ENCODE measurements at places on chromosomes 13 and 19.

GRCh38 chr19:58361900-58362271 is 665 bp downstream of the ZNF497 start:
- DNase-seq = no peak

DNA sequence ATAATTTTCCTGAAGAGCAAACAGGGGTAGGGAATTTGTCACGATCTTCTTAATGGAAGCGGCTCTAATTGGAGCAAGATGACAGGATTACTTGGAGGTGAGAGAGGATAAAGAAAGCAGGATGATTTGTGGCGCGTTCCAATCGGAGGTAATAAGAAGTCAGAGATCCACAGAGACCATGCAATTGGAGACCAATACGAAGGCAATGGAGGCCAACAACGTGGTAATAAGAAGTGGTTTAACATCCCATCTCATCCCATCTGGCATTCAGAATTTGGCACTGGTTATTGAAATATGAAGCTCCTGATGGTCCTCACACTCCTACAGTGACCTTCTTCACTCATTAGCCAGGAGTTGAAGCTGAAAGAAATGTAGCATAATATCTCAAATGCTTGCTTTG is 130.6 kb downstream of the DLEU7 start:
- DNase-seq = no peak

GRCh38 chr19:55549500-55550320 is 4.4 kb upstream of the SBK3 start:
- DNase-seq = no peak

DNA sequence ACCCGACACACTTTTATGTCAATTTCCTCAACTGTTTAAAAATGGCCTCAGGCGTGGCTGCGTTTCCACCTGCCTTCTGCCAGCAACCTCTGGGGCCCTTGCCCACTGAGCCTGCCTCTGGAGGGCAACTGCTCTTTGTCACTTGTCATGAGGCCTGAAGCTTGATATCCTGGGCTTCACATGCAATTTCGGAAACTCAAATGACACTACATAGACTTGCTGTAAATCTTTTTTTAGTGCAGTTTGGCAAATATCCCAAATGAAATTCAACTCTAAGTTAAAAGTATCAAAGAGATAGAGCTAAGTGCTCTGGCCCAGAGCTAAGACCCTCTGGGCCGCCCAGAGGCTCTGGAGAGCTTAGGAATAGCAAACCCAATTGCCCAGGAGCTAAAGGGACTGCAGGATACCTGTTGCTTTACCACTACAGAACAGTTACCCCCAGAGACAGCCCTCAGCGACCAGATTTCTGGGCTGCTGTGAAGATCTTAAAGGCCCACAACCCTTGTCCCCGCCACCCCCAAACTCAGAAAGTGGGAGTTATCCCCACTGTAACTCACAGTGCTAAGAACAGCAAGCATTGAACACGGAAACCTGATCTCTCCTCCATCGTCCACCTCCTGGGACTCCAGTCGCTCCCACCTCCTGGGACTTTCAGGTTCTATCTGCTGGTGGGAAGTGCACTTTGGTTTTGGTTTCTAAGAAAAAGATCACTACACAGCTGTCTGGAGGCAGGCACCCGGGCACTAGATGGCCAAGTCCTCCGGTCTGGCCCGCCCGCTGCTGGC is 19.4 kb downstream of the GJA3 start:
- DNase-seq = no peak

DNA sequence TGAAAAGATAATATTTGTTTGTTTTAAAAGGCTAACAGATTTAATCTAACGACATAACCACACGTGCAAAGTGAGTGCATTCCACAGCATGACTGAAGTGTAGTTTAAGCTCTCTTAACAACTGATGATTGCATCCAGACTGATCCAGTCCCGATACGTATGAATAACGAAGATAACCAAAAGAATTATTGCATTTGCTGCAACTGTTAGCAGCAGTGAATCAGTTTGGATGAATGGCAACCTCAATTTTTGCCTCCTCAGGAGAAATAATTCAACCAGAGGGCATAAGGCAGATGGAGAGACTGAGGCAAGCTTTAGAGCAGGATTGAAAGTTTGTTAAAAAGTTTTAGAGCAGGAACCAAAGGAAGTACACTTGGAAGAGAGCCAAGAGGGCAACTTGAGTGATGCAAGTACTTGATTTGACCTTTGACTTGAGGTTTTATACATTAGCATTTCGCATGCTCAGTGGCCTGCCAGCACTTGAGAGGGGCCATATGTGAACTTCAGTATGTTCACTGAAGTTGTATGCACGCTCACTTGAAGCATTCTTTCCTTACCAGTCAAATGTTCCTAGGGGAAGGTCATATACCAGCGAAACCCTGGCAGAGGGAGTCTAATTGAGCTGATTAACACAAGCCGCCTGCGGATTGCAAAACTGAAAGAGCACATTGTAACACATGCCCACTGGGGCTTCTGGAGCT is 835.0 kb upstream of the PCDH20 start:
- DNase-seq = no peak

DNA sequence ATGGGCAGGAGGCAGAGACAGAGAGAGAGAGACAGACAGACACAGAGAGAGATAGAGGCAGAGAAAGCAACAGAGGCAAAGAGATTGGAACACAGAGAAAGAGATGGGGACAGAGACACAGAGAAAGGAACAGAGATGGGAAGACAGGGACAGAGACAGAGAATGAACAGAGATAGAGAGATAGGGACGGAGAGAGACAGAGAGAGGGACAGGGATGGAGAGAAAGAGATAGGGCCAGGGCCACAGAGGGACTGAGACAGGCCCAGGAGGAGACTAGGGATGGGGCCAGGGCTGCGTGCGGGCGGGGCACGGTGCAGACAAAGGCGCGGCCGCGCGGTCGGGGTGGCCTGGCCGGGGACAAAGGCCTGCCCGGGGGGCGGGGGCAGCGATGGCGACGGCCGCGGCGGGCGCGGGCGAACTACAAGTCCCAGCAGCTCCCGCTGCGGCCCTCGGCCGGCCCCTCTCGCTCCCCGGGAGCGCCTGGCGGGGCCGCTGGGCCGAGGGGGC is at the start of gene ZNF358:
Gene ZNF358 (plus strand): TSS at position 459 of the 507 bp plus-strand sequence. CDS start 3,140 bp downstream, outside the sequence.
- peak; percentile 80 for DNase-seq

- peak; percentile 61 for DNase-seq
Observed at GRCh38 chr19:35044317-35045117, 3.0 kb downstream of the HPN start.

DNA sequence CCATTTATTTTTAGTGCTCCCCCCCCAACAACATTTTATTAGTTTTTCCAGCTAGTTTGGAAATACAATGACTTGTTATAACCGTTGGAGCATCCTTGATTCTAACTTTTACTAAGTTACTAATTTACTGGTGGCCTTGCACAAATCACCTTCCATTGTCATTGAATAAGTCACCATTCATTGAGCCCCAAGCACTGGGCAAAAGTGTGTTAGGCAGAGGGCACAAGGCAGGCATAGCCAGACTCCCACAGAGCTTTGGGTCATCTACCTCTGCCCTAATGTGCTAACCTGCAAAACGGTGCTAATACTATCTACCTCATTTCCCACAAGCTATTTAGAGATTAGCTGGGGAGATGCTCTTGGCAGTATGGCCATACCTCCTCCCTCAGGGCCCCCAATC is 86.8 kb upstream of the RNF113B start:
- DNase-seq = no peak

DNA sequence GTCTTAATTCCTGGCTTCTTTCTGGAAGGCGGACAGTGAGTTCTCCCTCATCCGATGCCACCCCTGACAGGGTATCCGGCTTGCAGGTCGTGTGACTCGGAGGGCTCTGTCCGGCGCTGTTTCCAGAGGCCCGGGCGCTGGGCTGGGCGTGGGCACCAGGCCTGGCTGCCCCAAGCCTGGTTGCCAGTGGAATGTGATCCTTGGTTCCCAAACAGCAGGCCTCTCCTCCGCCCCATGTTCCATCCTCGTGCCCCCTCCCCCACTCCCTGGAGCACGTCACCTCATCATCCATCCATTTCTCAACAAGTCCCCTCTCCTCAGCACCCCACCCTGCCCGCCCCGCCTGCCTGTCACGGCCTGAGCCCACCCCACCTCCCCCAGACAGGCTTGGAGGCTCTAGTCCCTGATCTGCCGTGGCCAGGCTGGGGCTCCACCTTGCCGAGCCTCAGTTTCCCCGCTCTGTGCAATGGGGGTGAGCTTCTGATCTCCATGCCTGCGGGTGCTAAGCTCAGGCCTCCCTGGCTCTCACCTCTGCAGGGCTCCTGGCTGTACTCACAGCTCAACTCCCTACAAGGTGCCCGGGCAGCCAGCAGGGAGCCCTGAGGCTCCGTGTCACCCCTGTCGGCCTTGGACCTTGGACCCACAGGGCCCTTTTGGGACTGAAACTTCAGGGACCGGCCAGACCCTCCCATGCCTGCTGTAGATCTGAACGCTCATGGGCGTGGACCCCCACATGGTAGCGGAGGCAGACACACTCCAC is 2.3 kb downstream of the TBXA2R start:
- no peak for DNase-seq

- no peak for DNase-seq
Observed at GRCh38 chr13:67296511-67296910, 66.4 kb upstream of the PCDH9 start.

DNA sequence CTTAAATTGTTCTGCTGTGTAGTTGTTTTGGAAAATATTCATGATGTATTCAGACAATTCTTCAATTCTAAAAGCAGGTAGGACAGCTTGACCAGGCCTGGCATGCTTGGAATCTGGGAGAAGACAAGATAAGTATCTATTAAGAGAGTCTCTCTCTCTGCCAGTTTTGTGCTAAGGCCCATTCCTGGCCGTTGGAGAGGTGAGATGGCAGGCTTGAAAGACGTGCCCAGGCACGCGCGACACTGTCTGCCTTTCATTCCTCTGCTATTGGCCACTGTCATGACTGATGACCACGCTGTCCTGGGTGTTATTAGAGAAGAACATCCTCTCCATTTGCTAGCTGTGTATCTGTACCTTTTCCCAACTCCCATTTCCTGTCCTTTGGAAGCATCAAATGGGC is 90.3 kb downstream of the LHFPL6 start:
- no peak for DNase-seq

- no peak for DNase-seq
Observed at GRCh38 chr13:102172406-102172805, 229.4 kb downstream of the FGF14 start.

DNA sequence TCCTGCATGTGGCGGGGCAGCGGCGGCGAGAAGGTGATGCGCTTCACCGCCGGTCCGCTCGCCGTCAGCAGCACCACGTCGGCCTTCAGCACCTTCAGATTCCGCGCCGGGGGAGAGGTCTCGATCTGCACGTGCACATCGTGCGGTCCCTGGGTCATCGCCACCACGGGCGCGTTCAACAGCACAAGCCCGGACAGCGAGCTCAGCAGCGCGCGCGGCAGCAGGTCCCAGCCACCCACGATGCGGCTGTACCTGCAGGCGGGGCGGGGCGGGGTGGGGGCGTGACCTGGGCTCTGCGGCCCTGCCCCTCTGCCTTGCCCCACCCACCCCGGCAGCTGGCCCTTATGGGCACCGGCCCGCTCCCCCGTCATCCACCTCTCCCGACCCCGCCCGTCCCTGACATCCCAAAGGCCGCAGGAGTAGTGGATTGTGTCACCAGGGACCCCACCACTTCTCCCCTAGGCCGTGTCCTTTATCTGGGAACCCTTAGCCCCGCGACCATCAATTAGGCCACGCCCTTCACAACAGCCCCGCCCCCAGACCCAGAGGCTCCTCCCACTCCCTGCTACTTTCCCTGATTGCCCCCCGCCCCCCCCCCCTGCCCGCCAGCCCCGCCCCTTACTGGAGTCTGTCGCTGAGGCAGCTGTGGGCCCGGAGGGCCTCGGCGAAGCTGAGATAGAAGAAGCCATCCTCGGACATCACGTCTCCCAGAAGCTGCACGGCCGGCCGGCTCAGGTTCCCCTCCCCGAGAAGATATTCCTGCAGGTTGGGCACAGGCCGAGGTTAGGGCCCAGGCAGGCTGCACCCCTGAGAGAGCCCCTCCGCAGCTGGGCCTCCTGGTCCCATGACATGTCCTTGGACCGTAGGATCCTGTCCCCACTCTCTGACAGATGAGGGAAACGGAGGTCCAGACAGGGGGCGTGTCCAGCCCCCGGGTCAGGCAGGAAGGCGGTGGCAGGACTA is 6.1 kb downstream of the IL4I1 start:
- no peak for DNase-seq

- DNase-seq = no peak
Observed at GRCh38 chr13:113400621-113401451, 36.9 kb upstream of the GRTP1 start.

GRCh38 chr13:63190219-63190618 is 1774.6 kb upstream of the PCDH20 start:
- DNase-seq = no peak

GRCh38 chr13:68107667-68108066 is 877.5 kb upstream of the PCDH9 start:
- no peak for DNase-seq

GRCh38 chr19:35304036-35304435 is 12.1 kb downstream of the MAG start:
- no peak for DNase-seq

- no peak for DNase-seq
Observed at GRCh38 chr19:35911173-35911572, 3.1 kb upstream of the TYROBP start.

DNA sequence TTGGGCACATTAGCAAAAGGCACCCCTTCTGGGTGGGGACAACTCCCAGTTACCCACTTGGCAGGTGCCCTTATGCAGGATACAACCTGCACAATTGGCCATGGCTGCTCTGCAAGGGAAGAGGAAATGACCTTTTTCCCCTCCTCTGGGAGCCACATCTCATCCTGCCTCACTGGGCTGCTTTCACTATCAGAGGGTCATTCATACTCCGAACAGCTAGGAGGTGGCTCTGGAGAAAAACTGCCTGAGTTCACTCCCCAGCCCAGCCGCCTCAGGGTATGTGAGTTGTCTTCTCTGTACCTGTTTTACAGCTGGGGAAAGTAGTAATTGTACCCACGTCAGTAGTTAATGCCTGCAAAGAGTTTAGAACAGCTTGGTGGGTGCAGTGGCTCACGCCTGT is 7.1 kb upstream of the ACTN4 start:
- DNase-seq = no peak

- DNase-seq = peak; percentile 22
Observed at GRCh38 chr13:95494082-95494681, 58.3 kb upstream of the CLDN10 start.

DNA sequence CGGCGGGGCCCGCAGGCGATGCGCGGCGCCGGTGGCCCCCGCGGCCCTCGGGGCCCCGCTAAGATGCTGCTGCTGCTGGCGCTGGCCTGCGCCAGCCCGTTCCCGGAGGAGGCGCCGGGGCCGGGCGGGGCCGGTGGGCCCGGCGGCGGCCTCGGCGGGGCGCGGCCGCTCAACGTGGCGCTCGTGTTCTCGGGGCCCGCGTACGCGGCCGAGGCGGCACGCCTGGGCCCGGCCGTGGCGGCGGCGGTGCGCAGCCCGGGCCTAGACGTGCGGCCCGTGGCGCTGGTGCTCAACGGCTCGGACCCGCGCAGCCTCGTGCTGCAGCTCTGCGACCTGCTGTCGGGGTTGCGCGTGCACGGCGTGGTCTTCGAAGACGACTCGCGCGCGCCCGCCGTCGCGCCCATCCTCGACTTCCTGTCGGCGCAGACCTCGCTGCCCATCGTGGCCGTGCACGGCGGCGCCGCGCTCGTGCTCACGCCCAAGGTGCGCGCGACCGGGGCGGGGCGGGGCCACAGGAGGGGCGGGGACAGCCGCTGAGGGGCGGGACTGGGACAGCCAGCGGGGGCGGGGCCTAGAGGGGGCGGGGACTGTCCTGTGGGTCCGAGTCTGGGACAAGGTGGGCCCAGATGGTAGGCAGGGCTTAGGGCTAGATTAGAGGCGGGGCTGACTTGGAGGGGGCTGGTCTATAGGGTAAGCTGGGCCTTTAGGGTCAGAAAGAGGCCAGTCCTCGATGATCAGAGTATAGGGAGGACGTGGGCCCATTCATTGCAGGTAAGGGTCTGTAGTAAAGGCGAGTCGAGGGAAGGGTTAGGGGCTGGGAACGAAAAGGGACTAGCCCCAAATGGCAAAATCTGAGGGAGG is 5.1 kb downstream of the GRIN2D start:
- no peak for DNase-seq

GRCh38 chr13:99363391-99363790 is 56.2 kb upstream of the GPR183 start:
- DNase-seq = no peak
